Activated CD8-positive, alpha-beta memory T cell treated with anti-CD3 and anti-CD28 coated beads, Interleukin-2, amount 50 U/mL, for 4 hours (primary cell): ENCODE measurements at places on chromosomes 1 and 21.
A peak's percentile ranks its signal among the peaks of the same experiment; 100 is the strongest.

- no peak for DNase-seq
Measured at GRCh38 chr1:222623458-222623857, 5.6 kb downstream of the MIA3 start.

DNA sequence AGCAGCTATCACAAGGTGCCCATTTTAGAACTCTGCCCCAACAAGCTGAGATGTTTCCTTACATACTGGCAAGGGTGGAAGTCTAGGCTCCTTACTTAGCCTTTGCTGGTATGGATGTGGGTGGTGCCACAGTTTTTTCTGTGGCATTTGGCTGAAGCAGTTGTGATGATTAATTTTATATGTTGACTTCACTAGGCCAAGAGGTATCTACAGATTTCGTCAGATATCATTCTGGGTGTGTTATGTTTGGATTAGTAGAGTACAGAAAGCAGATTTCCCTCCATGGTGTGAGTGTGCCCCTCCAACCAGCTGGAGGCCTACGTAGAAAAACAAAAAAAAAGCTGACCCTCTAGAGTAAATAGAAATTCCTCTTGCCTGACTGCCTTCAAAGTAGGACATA lies 317.0 kb downstream of the BARHL2 start:
- DNase-seq = no peak

DNA sequence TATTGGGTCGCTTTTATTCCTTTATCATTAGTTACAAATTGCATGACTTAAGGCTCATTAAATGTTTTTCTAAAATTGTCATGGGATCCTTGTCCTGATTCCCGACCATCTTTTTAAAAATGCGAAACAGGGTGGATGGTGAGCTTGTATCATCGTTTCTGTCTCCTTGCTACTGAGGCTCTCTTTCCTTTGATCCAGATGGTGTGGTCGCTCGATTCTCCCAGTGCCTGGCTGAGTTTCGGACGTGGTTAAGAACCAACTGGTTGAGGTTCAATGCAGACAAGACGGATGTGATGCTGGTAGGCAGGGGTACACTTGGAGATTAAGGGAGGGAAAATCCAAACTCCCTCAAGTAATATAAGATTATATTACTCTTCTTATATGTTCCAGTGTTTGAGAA lies 1.2 kb downstream of the MIER1 start:
- DNase-seq = no peak

- DNase-seq = no peak
Measured at GRCh38 chr1:9249534-9250410, 15.2 kb downstream of the H6PD start.

GRCh38 chr1:206790502-206791250 lies 18.4 kb upstream of the IL10 start:
- no peak for DNase-seq

DNA sequence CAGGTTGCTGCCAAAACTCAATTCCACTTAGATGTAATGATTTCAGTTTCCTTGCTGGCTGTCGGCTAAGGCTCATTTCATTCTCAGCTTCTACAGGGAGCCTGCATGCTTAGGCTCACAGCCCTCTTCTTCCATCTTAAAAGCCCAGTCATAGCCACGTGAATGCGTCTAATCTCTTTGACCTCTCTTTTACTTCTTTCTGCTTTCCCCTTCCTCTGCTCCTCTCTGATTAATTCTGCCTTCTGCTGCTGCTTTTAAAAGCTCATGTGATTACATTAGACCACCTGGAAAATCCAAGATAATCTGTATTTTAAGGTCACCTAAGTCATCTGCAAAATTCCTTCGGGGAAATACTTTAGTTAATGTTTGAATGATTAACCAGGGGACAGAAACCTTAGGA lies 812.8 kb upstream of the BRINP3 start:
- DNase-seq = no peak

DNA sequence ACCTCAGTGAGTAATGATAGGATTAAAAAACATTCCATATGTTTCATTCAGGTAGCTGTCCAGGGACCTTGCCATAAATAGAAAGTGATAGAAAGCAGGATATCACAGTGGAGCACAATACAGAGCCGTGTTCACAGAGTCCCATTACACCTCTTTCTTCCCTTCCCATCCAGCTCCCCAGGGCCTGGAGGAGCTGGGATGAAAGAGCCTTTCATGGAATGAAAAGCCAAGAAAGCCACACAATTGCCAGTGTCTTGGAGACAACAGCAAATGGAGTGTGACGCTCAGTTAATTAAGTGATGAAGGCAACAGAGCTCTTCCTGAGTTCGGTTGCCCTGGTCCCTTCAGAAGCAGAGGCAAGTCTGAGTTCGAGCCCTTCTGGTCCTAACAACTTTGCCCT lies 387.3 kb upstream of the PLXNA2 start:
- no peak for DNase-seq

GRCh38 chr1:88740784-88741183 lies 56.7 kb downstream of the PKN2 start:
- no peak for DNase-seq

GRCh38 chr1:183734543-183735036 lies 70.3 kb upstream of the RGL1 start:
- no peak for DNase-seq

- DNase-seq = no peak
Measured at GRCh38 chr1:29415861-29416260, 179.5 kb downstream of the PTPRU start.

DNA sequence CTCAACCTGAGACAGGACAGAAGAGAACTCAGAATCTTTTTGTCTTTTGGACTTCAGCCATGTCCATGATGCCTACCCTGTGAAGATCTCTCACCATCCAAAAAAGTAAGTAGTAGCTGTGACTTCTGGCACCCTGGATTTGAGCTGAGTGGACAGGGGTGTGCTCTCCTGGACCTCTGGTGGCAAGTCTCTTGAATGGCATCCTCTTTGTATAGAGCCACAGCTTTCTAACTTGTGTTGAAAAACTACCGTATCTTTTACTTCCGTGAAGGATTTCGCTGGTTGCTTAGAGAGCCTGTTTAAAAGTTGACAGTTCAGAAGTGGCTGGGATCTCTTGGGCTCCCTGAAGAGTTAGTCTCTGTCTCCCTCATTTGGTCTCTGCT lies 1.8 kb downstream of the MFN2 start:
- DNase-seq = no peak

- no peak for DNase-seq
Measured at GRCh38 chr1:244365809-244366208, 85.9 kb downstream of the ADSS2 start.

DNA sequence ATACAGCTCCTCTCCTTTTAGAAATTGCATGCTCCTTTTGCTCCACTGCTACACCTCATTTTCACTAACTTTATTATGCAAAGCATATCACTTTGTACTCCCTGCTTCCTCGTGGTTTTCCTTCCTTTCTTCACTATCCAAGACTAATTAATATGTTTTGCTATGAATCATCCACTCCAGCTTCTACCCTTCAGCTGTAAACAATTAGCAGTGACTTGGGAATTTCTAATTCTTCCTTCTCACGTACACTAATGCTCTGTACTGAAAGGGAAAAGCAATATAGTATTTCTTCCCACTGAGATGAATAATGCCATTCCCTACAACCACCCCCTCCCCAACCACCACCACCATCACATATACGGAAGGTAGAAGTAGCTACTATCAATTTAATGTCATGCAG lies 1917.0 kb downstream of the MRPL39 start:
- no peak for DNase-seq

DNA sequence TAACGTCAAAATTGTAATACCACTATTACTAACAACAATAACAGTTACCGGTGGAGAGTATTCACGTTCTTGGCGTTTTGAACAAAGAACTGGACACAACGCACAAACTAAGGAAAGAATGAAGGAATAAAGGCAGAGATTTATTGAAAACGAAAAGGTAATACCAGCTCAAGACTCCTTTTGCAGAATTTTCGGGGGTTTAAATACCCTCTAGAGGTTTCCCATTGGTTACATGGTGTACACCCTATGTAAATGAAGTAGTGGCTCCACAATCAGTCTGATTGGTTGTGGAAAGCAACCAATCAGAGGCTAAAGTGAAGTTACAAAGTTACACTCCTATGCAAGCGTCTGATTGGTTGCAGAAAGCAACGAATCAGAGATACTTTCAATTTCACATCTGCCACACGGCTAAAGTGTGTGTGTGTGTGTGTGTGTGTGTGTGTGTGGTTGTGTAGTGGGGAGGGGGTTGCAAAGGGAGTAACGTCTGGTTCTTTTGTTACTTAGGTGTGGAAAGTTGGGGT lies 1.1 kb upstream of the GTF2B start:
- no peak for DNase-seq

- no peak for DNase-seq
Measured at GRCh38 chr1:185790194-185790735, 56.1 kb downstream of the HMCN1 start.

DNA sequence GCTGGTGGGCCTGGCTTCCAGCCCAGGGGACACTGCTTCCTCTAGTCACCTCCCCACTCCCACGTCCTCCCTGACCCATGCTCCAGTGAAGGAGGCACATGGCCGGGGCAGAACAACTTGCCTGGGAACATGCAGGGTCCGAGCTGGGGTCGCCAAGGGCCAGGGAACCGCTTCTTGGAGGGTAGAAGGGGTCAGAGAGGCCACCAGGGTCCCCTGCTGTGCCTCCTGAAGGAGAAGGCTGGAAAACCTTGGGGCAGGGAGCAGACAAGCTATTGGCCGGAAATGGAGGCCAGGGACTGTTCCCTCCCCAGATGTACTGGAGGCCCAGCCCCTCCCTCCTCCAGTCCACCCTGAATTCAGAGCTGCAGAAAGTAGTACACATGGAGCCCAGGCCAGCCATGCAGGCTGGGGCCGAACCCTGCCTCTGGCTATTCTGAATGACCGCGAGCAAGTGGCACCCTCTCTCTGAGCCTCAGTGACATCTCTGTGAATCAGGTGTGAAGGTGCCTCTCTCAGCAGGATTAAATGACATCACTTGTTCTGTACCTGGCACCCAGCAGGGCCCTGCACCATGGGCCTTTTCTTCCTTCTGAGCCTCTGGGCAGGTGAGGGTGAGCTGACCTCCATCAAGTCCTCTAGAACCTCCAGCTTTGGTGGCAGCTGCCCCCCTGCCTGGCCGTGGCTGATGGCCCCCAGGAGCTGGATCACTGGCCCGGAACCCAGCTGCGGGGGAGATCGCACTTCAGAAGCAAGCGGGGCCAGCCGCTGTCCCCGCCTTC lies 15.7 kb downstream of the SPOCD1 start:
- DNase-seq = no peak

- no peak for DNase-seq
Measured at GRCh38 chr1:48771561-48771960, 5.1 kb downstream of the BEND5 start.

- DNase-seq = peak; percentile 1
Measured at GRCh38 chr1:53615101-53615500, 123.9 kb downstream of the GLIS1 start.

- DNase-seq = no peak
Measured at GRCh38 chr1:2339206-2340085, 51.9 kb downstream of the MORN1 start.

- DNase-seq = no peak
Measured at GRCh38 chr21:36889401-36889800, 77.1 kb downstream of the HLCS start.

DNA sequence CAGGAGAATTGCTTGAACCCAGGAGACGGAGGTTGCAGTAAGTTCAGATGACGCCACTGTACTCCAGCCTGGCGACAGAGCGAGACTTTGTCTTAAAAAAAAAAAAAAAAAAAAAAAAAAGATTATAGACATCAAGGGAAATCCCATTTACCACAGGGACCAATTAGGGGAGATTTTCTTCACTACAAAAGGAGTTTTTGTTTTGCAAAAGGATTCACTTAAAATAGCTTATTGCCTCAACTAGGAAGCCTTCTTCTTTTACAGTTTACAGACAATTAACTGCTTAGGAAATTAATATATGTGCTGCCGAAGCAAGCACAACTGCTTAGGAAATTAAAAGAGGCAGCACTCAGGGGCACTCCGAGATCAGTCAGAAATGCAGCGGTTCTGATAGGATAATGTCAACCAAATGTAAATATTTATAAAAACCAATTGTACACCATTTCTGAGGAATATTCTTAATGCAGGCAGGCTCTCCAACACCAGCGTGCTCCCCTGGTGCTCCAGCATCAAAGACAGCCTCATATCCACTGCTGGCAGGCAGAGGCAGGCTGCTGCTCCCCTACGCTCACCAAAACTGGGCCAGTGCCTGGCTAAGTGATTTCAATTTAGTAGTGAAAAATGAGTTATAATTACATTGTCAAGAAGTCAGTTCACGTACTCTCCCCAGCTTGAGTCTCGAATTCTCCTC lies 107.9 kb upstream of the RAB4A start:
- no peak for DNase-seq

DNA sequence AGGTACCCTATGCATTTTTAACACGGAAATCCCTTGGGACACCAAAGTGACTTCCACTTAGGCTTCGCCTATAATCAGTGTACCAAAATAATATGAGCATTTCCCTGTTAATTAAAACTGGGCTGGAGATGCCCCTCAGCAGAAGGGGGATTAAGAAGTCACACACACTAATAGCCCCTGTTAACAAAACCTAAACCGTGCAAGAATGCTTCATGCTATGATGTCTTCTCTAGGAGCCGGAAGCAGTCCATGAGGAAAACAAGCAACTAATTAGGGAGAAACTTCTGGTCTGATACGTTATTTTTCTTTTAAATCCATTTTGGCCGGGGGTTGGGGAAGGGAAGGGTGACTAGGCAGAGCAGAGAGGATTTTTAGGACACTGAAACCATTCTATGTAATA lies 123.4 kb downstream of the ESRRG start:
- no peak for DNase-seq
